ENCODE measurements at places on chromosomes 1 and 21.

GRCh38 chr1:182679684-182680083, 4.7 kb downstream of the RGS8 start:
- no peak for DNase-seq

DNA sequence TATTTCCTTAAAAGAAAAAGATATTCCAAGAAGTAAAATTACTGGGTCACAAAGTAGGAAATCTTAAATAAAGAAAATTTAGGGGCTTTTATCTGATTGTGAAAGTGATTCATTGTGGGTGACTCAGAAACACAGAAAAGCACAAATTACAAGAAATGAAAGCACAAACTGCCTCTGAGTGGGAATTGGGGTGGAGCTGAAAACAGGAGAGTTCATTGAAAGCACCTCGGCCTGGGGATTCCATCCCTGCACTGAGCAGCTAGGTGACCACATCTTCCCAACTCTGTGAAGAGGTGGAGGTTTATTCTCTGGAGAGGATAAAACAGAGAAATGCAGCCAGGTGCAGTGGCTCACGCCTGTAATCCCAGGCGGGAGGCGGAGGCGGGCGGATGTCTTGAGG, 7.4 kb downstream of the GJA4 start:
- DNase-seq = no peak

DNA sequence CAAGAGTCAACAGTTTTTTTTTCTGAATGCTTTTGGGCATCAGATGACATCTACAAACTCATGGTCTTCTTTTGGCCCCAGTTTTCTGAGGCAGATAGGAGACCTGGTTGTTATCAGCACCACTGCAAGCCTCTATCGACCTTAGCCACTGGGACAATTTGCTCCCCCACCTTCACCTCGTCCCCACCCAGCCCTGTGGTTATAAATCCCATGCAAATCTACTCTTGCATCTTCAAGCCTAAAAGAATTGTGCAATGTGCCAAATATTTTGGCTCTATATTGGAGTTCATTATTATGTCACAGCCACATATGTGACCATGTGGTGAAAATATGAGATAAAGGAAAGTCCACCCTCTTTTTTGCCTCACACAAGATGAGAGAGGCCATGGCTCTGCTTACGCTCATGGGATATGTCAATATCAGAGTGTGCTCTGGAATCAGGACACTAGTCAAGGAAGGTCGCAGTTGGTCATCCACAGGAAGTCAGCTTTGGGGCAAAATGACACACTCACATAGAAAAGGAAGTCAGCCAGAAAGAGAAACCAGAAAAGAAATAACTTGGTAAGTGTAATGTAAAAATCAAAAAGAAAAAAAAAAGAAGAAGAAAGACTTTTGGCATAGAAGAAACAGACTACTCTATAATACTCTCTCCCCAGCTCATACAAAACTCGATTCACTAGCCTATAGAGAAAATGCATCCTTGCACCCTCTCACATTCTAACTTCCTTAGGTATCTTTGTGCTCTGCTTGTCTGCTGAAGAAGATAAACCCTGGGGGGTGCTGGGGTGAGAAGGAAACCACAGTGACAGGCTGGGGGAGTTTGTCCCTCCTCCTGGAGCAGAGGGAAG, 21.2 kb downstream of the SLC30A10 start:
- no peak for DNase-seq

- DNase-seq = no peak
These were observed 5.2 kb upstream of the NGF start for GRCh38 chr1:115343200-115343737.

- DNase-seq = no peak
These were observed 13.9 kb downstream of the DNAJC6 start for GRCh38 chr1:65323246-65323645.

DNA sequence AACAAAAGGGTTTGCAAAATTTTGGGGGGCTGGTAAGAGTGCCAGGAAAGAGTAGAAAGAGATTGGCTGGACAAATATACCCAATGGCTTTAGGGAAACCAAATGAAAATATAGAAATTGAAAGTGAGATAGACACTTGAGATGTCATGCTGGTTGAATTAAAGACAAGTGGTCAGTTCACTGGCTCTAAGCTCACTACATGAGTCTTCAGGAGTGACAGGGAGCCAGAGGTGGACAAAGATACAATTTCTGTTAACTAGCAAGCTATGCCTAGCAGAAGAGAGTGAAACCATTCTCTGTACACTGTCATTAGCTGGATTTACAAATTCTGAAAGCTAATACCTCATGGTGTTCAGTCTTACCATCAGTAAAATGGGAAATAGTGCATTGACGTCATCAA, 82.5 kb downstream of the TBX15 start:
- DNase-seq = no peak

- no peak for DNase-seq
These were observed 16.7 kb downstream of the STYXL2 start for GRCh38 chr1:167110586-167110985.

- DNase-seq = no peak
These were observed 614 bp upstream of the CACNA1E start for GRCh38 chr1:181482521-181483284.

GRCh38 chr21:8989261-8989711, 1532.1 kb upstream of the TPTE start:
- DNase-seq = no peak

GRCh38 chr1:155940482-155940992, 901 bp upstream of the RXFP4 start:
- DNase-seq = peak; percentile 58

DNA sequence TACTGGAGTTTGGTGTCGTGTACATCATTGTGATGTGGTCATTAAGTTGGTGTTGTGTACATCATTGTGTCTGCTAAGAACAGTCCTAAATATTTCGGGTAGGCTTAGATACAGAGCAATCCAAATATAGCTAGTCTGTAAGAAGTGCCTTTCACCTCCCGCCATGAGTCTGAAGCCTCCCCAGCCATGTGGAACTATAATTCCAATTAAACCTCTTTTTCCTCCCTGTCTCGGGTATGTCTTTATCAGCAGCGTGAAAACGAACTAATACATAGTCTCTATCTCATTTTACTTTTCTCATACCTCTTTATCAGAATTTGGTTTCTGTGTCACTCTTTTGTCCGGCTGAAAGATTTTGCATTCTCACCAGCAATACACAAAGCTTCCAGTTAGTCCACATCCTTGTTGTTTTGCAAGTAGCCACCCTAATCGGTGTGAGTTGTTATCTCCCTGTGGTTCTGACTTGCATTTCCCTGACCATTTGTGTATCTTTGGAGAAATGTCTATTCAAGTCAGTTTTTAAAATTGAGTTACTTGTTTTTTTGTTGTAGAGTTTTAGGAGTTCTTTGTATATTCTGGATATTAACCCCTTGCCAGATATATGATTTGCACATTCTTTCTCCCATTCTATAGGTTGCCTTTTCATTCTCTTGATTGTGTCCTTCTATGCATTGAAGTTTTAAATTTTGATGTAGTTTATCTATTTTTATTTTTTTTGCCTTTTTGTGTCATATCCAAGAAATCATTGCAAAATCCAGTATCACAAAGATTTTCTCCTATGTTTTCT, 56.5 kb downstream of the FNBP1L start:
- DNase-seq = no peak

All from skin of body (tissue), 3 donors.